ENCODE measurements at places on chromosomes 7 and 10.

- DNase-seq = no peak
These were observed 159.3 kb downstream of the BMPER start for GRCh38 chr7:34064519-34065158.

GRCh38 chr7:114450431-114450830, 35.8 kb downstream of the FOXP2 start:
- DNase-seq = no peak

- DNase-seq = no peak
These were observed 2.4 kb upstream of the CRPPA start for GRCh38 chr7:16423761-16424160.

DNA sequence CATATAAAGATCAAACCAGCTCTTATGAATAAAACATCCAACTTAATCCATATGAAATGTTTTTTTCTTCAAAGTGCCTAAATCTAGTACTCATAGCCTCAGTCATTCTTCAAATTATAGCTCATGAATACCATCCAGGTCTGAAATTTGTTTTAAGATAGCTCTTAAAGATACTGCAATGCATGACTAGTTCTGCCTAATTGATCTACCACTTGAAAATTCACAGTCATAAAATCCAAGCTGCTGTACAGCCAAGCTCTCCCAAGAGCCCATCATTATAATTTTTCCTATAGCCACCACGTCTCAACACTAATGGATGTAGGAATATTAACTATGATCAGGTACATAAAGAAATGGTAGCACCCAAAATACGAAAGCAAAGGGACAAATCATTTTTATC, 87.9 kb upstream of the RNF148 start:
- DNase-seq = no peak
